ENCODE measurements at places on chromosomes 16 and 17.

GRCh38 chr17:40170325-40170724, 6.9 kb upstream of the RAPGEFL1 start:
- DNase-seq: no peak

DNA sequence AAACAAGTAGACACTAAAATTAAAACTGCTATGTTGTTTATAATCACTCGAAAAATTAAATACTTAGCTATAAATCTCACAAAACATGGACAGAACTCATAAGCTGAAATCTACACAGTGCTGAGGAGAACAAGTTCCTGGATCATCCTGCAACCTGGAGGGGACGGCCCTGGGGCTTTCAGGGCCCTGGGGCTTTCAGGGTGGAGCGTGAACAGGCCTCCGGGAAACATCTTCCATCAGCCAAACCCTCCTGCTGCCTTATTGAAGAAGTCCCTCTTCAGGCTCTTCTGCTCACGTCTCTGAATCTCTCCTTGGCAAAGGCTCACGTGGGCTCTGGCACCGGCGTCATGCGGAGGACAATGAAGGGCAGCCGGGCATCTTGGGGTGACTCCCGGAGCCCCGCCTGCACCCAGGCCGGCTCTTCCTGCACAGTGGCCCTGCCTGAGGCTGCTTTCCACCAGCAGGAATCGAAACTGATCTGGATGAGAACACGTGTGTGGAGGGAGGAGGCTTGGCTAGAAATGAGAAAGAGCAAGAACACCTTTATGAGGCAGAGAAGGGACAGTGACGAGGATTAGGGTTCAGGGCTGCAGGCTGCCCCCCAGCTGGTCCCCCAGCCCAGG, 127.3 kb downstream of the CDRT15L2 start:
- DNase-seq: no peak

DNA sequence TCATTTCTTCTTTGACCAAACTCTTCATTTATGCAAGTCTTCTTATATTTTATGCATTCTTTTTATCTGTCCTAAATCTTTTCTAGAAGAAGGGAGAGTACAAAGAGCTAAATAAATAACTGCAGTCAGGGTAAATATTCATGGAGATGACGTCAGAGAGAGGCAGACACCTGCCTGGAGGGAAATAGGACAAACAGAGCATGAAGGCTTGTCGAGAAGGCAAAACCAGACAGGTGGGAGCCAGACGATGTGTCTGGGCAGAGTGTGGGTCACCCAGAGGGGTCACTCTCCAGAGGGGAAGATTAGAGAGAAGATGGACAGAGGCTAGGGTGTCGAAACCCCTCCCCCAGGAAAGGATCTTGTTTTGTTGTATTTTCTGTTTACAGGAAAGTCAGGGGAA, 78.3 kb upstream of the RPL38 start:
- DNase-seq: no peak

DNA sequence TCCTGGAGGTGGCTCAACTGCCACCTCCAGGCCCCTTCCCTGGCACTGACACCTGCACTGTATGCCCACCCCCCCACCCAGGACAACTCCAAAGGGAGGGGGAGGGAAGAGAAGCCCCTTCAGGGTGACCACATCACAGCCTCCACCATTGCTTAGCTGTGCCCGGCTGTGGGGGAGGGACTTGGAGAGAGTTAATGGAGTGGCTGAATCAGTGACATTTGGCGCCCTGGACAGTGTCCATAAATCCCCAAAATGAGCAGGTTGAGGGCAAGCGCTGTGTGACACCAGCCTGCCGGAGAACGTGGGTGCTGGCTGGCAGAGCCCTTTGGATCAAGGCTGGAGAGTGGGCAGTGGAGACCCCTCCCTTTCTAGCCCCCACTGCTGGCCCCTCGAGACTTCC, 883 bp downstream of the USH1G start:
- no peak for DNase-seq

DNA sequence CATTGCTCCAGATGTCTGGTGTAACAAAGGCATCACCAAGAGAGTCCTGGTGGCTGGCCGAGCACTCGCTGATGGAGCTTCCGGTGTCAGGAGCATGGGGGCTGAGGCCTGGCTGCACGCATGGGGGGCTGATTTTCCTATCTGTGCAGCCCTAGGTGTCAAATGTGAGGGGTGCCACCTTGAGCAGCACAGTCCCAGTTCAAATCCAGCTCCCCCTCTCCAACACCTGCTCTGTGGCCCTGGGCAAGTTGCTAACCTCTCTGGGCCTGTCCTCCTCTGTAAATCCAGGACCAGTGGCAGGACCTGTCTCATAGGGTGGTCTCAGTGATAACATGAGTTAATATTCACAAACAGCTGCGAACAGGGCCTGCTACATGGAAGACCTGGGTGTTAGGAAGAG, 12.9 kb downstream of the ENPP7 start:
- no peak for DNase-seq

- DNase-seq: no peak
These were observed 1.4 kb downstream of the KIAA0753 start for GRCh38 chr17:6639014-6639585.
